Activated naive CD8-positive, alpha-beta T cell treated with anti-CD3 and anti-CD28 coated beads for 36 hours (primary cell): ENCODE measurements at places on chromosomes 16 and 17. TPM values are rescaled to one million over a fixed set of nuclear protein-coding genes. Genes with fewer than 3 reads are reported as not detected.
A peak's percentile ranks its signal among the peaks of the same experiment; 100 is the strongest.

Gene SULT1A1
- total RNA-seq: 13.3 TPM

DNA sequence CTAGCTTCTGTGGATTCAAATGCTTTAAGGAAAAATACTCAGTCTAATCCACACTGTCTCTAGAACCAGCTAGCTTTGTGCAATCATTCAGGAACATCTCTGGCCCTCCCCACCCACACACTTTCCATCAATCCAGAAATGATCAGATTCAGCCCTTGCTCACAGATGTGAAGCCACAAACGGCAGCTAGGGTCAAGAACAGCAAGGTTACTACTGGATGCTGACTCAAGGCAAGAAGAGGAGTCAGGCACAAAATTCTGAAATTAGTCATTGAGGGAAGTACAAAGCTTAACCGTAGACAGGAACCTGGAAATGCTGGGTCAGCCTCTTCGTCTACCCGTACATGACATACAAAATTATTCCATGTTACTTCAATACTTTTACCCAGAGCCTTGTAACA lies 174.6 kb downstream of the CDH13 start:
- no peaks in the 10 kb centered on the region for H3K36me3 ChIP-seq
- no peaks in the 10 kb centered on the region for H3K4me1 ChIP-seq
- no peak for DNase-seq

GRCh38 chr17:50832864-50833381 lies 2.5 kb upstream of the WFIKKN2 start:
- H3K36me3 ChIP-seq: no peaks in the 10 kb centered on the region
- no peaks in the 10 kb centered on the region for H3K4me1 ChIP-seq
- no peak for DNase-seq
- peaks cover 9% of the 10 kb centered on the region for H3K27me3 ChIP-seq

Gene UTS2R
- total RNA-seq: not detected

GRCh38 chr17:41393826-41394225 lies 3.6 kb downstream of the KRT31 start:
- DNase-seq: no peak
- no peaks in the 10 kb centered on the region for H3K36me3 ChIP-seq
- H3K27ac ChIP-seq: no peak overlapping the region

Gene SAMD14
- 0.47 TPM for total RNA-seq

- peaks cover 29% of the 10 kb centered on the region for H3K36me3 ChIP-seq
- H3K4me3 ChIP-seq: no peak overlapping the region
- no peaks in the 10 kb centered on the region for H3K27me3 ChIP-seq
- DNase-seq: no peak
- no peaks in the 10 kb centered on the region for H3K4me1 ChIP-seq
These were observed 35.1 kb downstream of the MARF1 start for GRCh38 chr16:15607700-15608396.

DNA sequence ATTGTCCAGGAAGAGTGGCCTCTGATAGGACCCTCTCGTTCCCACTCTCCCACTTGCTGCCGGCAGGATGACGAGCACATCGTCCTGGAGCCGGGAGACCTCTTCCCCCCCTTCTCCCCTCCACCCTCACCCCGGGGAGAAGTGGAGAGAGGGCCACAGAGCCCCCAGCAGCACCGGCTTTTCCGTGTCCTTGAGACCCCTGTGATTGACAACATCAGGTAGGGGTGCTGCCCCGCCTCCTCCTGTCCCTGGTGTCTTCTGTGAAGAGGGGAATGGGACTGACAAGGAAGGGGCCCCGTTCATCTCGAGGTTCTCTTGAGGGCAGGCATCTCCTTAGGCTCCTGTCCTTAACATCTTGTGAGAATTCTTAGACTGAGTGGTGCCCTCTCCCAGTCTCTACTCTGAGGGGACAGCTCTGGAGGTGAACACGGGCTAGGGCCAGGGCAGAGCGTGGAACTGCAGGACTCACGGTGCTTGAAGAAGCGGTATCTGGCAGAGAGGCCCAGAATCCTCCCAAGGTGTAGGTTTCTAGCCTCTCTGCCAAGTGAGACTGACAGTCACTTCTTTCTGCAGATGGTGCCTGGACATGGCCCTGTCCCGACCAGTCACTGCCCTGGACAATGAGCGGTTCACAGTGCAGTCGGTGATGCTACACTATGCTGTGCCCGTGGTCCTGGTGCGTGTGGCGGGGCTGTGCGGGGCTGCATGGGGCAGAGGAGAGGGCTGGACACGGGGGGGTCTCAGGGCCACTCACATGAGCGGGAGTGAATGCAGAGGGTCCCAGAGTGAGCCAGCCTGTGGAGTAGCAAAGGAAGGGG lies 26.4 kb downstream of the CASKIN2 start:
- no peaks in the 10 kb centered on the region for H3K27me3 ChIP-seq
- H3K27ac ChIP-seq: peak overlapping the region; percentile 92
- peaks cover 6% of the 10 kb centered on the region for H3K36me3 ChIP-seq
- H3K4me1 ChIP-seq: peaks cover 18% of the 10 kb centered on the region
- no peak for DNase-seq
- H3K4me3 ChIP-seq: no peak overlapping the region

Gene KCTD5
- total RNA-seq: 29.2 TPM

GRCh38 chr17:45976755-45977505 lies 22.1 kb upstream of the STH start:
- no peak for DNase-seq
- peaks cover 3% of the 10 kb centered on the region for H3K27me3 ChIP-seq
- no peak overlapping the region for H3K4me3 ChIP-seq
- no peaks in the 10 kb centered on the region for H3K36me3 ChIP-seq
